ENCODE measurements at places on chromosomes 5 and 9.
A peak's percentile ranks its signal among the peaks of the same experiment; 100 is the strongest.

GRCh38 chr5:158951436-158952247 is 148.1 kb downstream of the EBF1 start:
- no peak for DNase-seq

GRCh38 chr5:14849516-14850294 is 21.9 kb downstream of the ANKH start:
- no peak for DNase-seq

- DNase-seq, result no peak
Observed at GRCh38 chr9:136305804-136306203, 1.9 kb upstream of the CCDC187 start.

DNA sequence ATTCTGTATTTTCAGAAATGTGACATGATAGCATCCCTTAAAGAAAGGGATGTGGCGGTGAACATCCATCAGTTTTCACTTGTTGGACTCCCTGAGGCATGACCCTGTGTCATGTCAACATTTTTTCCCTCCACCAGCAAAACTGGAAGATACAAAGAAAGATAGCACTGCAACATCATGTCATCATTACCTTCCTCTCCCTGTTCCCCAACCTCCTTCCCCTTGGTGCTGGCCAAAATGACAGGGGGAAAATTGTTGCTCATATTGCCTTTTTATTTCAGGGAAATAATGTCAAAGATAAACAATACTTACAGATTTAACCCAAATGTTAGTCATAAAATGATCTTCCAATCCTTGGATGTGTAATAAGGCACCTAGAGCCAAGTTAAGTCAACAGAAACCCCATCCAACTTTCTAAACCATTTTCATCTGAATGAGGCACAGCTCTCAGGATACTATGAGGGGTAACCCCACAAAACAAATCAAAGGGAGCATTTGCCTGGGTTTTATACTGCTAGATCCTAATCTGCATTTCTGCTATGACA is 644.3 kb downstream of the ACTL7B start:
- DNase-seq, result no peak

DNA sequence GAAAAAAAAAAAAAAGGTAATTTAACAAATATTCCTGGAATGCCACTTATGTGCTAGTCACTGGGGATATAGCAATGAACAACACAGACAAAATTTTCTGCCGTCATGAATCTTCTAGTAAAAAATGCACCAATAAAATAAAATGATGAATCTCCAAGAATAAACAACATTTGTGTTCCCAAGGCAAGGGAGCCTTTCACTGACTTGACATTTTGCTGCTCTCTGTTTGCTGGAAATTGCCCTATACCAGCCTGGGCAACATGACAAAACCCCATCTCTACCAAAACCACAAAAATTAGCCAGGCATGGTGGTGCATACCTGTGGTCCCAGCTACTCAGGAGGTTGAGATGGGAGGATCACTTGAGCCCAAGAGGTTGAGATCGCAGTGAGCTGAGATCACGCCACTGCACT is 64.5 kb upstream of the ERBIN start:
- DNase-seq, result peak; percentile 68

DNA sequence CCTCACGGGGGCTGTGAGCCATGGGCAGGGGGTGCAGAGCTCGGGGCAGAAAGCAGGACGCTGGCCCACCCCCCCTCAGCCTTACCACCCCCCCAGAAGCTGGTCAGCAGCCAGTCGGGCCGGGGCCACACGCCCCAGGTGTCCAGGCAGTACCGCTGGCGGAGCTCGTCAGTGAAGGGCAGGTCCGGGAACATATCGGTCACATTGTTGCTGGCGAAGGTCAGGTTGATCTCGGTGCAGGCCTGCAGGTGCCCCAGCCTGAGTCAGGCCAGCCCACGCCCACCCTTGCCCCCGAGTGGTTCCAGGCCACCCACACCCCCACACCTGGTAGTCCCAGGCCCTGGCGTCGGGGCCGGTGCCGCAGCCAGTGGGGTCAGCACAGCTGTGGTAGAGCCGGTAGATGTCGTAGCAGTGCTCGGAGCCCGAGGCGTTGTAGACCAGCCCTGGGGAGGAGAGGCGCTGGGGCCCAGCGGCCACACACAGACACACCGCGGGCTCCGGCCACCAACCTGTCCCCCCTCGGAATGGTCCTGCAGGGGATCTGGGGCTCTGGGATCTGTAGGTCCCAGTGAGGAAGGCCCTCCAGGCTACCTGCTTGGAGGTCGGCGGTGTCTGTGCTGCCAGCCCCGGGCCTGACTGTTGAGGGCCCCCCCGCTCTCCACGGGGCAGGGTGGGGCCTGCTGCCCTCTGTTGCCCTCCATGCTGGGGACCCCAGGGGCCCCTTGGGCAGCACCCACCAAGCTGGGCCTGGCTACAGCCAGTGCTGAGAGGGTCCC is 2.6 kb downstream of the DPP7 start:
- DNase-seq, result no peak

DNA sequence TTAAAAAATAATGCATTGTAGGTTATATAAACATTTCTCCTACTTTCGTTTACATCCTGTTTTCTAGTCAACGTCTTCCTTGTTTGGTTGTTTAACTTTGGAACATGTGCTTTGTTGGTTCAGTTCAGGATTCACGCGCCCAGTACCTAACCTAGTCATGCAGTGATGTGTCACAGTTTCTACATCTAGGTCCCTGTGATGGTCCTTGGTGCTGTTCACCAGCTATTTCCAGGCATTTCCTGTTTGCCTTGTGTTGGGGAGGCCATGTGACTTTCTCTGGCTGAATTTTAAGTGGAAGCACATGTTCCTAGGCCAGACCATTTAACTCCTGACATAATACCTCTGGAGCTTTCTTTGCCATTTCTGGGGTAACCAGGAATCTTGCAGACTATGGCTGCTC is 292.3 kb downstream of the SMARCA2 start:
- peak; percentile 58 for DNase-seq

DNA sequence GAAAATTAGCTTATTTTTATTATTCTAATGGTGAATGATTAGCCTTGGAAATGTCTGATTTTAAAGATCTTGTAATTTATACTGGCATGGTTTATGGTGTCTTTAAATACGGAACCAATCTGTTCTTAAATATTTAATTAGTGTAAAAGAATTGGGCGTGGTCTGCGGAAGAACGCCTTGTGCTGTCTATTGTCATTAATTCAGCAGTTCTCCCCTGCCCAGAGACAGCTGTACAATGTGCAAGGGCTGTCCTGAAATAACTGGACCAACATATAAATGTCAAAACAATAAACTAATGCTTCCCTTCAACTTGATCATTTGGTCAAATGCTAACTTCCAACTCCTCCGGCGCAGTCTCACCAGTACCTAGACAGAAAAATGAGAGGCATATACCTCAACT is 124.3 kb downstream of the CCDC192 start:
- DNase-seq, result no peak

- no peak for DNase-seq
Observed at GRCh38 chr9:116928289-116928688, 241.2 kb downstream of the TRIM32 start.

GRCh38 chr5:86977190-86977589 is 290.5 kb upstream of the RASA1 start:
- DNase-seq, result no peak

DNA sequence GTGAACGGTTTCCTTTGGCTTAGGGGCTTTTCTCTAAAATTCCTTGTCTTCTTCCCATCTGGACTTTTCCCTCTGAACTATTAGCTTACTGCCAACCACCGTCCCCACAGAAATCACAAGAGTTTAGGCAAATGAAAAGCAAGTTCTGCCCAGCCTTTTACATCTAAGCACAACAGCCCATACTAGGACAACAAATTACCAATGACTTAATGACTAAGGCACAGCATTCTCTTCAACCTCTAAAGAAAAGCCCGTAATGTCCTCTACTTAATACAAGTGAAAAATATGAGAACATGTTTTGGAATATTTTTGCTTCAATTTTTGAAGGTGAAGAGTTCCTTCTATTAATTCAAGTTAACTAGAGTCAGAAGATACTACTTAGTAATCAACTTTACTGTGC is 1.2 kb downstream of the ZBTB5 start:
- DNase-seq, result no peak

GRCh38 chr5:152503206-152503605 is 98.1 kb upstream of the NMUR2 start:
- no peak for DNase-seq

GRCh38 chr9:35431467-35431866 is 58.4 kb upstream of the RUSC2 start:
- DNase-seq, result no peak

DNA sequence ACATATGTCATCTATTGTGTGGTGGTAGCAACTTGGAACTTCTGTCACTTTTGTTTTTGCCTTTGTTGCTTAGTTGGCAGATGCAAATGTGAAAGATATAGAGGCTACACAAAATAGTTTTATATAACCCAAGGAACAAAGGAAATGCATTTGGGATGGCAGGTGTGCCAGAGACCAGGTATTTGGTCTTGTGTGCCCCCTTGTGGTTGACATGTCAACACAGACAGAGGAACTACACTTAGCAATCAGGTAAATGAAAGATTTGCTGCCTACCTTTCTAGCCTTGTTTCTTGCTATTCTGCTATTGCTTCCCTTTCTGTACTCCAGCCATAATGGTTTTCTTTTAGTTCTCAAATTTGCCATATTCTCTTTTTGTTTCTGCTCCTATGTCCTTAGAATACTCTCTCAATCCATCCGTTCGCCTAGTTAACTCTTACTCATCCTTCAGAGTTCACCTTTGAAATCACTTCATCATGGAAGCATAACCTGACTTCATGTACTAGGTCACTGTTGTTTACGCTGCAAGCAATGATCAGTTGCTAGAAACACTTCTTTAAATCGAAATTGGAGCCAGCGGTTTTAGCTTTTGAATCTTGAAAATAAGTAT is 119.5 kb downstream of the TRPM3 start:
- DNase-seq, result no peak

- DNase-seq, result no peak
Observed at GRCh38 chr9:135596211-135596610, 34.7 kb downstream of the PAEP start.

- no peak for DNase-seq
Observed at GRCh38 chr9:129496473-129497004, 124.4 kb downstream of the C9orf50 start.

GRCh38 chr9:96509848-96510247 is 59.9 kb downstream of the HABP4 start:
- no peak for DNase-seq

DNA sequence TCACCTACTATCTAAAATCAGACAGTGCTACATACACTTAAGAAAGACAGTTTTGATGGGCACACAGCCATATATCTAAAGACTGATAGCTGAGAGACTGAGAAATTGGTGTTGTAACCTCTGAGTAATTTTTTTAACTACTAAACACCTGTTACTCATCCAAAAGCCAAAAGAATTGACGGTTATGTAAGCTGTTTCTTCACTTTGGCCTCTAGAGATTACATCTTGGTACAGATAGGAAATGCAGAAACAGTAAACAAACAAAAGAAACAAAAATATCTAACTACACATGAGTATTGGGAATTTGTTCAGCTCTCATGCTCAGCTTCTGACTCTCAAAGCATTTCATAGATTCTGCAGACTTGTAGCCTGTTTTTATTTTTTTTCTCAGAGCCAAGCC is 152.1 kb upstream of the GAS1 start:
- no peak for DNase-seq

Measured in epithelial cell of prostate (primary cell).